ENCODE measurements at places on chromosomes 16 and 17.

DNA sequence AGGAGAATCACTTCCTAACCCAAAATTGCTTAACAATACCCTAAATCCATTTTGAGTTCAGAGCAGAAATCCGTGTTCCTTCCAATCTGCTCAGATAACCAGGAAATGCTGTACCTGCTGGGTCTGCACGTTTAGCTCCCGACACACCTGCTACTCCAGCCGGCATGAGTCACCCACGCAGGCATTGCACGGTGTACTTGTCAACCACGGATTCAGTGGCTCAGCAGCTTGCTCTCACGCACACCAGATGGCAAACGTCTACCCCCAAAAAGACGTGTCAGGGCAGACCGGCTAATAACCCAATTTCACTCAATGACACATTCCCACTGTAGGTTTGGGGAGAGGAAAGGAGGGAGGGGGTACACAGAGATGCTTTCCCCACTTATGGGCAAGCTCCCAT lies 468.1 kb downstream of the SOX9 start:
- DNase-seq = no peak

- no peak for DNase-seq
Observed at GRCh38 chr16:73714976-73715375, 581.6 kb upstream of the PSMD7 start.

DNA sequence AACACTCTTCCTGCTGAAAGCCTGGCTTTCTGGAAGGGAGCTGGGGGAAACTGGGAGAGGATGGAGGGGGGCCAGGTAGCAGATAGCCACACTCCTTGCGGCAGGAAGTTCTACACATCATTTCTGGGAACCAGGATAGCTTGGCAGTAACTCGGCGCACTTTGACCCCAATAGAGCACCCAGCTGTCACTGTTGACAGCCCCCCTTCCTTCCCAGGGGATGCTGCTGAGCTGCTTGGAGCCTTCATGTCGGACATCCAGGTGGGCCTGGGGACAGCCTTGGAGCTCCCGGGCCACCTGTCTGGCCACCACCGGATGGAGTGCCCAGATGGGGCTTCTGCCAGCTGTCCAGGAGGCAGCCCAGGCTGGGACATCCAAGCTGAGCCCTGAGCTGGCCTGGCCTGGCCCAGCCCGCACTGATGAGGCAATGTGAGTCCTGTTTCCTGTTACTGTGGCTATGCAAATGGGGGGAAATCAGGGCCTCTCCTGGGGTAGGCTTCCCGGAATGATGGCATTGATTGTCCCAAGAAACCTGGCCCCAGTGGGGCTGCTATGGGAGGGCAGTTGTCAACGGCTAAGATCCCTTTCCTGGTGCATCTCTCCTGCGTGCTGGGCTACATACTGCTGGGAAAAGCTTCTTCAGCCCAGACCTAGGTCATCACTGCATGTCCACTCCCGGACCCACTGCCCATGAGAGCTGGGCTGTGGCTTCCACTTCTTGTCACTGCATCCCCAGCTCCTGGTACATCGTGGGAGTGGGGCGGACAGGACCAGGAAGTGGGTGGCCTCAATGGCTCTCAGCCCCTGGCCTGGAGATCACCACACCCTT lies 50.0 kb downstream of the SOCS1 start:
- no peak for DNase-seq

DNA sequence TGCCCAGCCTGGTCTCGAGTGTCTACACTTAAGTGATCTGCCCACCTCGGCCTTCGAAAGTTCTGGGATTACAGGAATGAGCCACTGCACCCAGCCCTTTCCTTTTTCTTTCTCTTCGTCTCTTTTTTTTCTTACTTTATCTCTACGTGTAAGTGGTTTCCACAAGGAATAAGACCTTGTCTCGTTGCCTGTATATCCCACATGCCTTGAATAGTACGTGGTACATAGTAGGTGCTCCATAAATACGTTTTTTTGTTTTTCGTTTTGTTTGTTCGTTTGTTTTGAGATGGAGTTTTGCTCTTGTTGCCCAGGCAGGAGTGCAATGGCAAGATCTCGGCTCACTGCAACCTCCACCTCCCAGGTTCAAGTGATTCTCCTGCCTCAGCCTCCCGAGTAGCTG lies 86.0 kb downstream of the YPEL2 start:
- DNase-seq = no peak

GRCh38 chr17:29138184-29138955 lies 41.8 kb downstream of the MYO18A start:
- DNase-seq = no peak

- DNase-seq = no peak
Observed at GRCh38 chr16:66649636-66650205, 45.2 kb downstream of the CMTM3 start.

- no peak for DNase-seq
Observed at GRCh38 chr17:1638171-1638590, 7.4 kb downstream of the SCARF1 start.

- no peak for DNase-seq
Observed at GRCh38 chr17:39738568-39738901, 797 bp downstream of the GRB7 start.

GRCh38 chr17:64423881-64424280 lies 25.0 kb upstream of the MILR1 start:
- no peak for DNase-seq

- no peak for DNase-seq
Observed at GRCh38 chr16:28014851-28015250, 48.7 kb downstream of the GSG1L start.

DNA sequence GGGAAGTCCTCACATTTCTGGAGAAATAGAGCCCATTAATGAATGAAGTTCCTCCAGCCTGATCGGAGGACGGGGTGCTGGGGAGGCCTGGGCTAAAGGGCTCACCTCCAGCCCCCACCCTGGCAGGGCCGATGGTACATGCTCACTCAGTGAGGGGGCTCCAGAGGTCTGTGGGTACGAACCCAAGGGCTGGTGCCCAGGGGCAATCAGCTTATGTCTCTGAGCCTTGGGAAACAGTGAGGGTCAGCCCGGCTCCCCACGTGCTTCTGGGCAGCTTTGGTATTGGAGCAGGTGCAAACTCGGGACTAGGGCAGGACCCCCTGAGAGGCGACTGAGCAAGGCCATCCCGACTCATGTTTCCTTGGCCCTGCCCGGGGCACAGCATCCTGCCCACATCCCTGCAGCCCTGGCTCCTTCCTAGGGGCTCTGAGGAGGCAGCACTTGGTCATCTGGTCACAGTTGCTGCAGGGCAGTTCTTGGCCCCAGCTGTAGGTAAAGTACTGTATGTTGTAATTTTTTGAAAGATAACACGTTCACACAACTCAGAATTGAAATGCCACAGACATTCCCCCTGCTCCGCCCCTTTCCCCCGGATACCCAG lies 969 bp upstream of the CETP start:
- no peak for DNase-seq

DNA sequence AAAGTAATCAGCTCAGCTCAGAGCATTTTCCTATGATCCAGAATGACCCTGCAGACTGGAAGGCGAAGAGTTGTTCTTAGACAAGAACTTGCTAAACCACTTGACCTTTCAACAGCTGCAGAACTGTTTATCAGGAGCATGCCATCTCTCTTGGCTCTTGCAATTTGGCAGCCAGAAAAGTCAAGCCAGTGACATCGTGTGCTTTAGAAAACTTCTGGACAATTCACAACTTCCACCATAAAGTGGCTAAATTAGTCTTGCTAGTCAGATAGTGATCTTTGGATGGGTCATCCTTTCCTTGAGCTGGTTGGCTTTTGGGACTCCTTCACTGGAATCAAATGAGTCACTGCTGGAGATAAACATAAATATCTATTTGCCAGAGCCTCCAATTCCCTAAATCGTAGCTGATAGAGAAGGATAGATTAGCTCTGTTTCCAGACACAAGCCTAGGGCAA lies 146.5 kb downstream of the MAP2K6 start:
- no peak for DNase-seq

- DNase-seq = no peak
Observed at GRCh38 chr17:74555427-74555940, 9.6 kb upstream of the CD300C start.

DNA sequence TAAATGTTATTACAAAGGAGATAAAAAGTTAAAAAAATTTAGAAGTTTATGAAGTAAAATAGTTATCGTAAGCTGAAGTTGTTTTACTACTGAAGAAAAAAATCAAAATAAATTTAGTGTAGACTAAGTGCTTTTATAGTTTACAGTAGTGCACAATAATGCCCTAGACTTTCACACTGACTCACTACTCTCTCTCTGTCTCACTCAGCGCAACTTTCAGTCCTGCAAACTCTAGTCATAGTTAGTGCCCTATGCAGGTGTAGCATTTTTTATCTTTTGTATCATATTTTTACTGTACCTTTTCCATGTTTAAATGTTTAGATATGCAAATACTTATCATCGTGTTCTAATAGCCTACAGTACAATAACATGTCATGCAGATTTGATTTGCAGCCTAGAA lies 17.7 kb upstream of the TOM1L1 start:
- no peak for DNase-seq

DNA sequence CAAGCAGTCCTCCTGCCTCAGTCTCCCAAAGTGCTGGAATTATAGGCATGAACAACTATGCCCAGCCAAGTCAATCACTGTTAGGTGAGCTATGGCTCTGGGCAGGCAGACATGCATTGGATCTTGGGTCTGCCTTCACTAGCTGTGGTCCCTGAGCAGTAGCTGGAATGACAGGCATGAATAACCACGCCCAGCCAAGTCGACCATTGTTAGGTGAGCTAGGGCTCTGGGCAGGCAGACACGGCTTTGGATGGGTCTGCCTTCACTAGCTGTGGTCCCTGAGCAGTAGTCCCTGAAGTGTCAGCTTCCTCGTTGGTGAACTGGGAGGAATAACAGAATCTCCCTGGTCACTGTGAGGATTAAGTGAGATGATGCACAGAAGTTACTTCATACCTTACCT lies 6.4 kb downstream of the MRM3 start:
- DNase-seq = no peak

GRCh38 chr16:51666074-51666473 lies 515.0 kb upstream of the SALL1 start:
- DNase-seq = no peak

- no peak for DNase-seq
Observed at GRCh38 chr17:50833510-50834428, 1.6 kb upstream of the WFIKKN2 start.

DNA sequence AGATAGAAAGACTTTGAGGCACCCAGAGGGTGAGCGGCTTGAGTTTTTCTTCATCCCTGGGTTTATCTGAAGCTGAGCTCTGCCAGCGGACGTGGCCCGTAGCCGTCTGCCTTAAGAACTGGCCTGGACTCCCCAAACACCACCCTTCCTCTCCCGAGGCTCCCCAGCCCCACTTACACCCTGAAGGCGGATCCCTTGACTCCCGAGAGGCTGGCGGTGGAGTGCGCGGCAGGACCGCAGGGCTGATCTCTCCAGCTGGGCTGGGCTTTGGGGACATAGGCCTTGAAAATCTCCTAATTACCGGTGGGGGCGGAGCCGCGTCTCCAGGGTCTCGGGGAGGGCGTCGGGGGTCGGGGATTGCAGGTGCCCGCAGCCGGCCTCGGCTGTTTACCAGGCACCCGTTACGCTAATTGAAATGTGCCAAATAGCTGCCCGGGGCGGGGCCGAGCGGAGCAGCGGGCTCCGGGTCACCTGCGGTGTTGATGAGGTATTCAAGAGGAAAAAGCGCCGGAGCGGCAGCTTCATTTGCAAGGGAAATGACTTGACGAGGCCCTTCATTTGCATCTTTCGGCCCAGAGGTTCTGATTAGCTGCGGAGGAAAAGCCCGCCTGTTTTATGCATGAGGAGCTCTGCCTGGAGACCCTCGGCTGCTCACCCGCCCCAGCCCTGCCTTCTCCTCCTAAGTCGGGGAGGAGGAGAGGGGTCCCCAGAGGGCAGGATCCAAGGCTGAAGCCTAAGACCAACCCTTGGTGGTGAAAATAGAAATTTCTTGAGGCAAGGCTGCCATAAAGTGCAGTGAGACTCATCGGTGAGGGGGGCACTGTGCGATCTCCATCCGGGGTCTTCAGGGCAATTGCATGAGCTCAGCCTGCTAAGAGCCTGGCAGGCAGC lies 100.7 kb downstream of the MGAT5B start:
- DNase-seq = no peak
